ENCODE measurements at places on chromosomes 1 and 21.

DNA sequence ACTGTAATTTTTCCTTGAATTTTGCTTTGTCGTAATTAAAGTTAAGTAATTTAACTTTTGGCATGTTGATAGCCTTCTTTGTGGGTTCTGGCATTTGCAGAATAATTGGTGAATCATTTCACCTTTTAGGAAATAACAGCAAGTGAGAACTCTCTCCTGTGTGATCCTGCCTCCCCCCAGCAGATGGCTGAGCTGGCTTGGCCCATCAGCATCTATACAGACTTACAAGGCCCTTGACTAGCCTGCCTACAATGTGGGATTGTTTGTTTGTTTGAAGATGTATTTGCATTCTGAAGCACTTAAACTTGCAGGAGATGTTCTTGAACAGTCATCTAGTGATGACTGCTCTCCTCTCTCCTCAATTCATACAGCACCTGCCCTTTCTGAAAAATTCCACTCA, 55.9 kb downstream of the MACO1 start:
- no peak for DNase-seq

DNA sequence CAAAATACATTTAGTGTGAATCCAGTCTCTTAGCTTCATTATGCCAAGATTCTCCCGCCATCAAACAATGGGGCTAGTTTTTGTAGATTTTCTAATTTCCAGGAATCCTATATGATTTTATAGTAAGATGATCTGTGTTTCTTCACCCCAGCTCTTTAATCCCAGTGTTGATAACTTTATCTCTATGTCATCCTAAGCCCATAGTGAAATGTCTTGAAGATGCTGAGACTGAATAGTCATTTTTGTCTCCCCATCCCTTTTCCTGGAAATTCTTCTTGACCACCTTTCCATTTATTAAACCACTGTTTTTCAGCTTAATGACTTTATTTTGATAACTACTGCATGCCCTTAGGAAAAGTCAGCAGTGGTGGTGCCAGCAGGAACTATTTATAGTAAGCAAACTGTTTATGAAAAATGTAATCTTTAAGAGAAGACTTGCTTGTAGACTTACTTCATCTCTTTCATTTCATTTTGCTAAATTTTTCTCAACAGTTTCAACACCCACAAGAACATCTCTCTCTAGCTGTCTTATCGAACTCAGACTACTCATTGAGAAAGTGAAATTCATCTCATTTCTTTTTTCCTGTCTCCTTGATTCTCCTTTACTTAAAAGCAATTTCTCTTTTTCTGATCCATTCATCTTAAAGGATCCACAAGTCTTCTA, 116.6 kb downstream of the NTMT2 start:
- no peak for DNase-seq

GRCh38 chr21:30014886-30015285, 75.1 kb upstream of the GRIK1 start:
- no peak for DNase-seq

GRCh38 chr21:38267136-38267755, 10.5 kb downstream of the KCNJ15 start:
- DNase-seq = no peak

GRCh38 chr1:178238722-178239510, 145.0 kb downstream of the RASAL2 start:
- no peak for DNase-seq
